ENCODE measurements at places on chromosomes 1 and 21.

GRCh38 chr1:30808067-30808662 lies 50.6 kb upstream of the LAPTM5 start:
- DNase-seq: no peak

GRCh38 chr1:16294219-16295212 lies 57.5 kb upstream of the CPLANE2 start:
- DNase-seq: no peak

DNA sequence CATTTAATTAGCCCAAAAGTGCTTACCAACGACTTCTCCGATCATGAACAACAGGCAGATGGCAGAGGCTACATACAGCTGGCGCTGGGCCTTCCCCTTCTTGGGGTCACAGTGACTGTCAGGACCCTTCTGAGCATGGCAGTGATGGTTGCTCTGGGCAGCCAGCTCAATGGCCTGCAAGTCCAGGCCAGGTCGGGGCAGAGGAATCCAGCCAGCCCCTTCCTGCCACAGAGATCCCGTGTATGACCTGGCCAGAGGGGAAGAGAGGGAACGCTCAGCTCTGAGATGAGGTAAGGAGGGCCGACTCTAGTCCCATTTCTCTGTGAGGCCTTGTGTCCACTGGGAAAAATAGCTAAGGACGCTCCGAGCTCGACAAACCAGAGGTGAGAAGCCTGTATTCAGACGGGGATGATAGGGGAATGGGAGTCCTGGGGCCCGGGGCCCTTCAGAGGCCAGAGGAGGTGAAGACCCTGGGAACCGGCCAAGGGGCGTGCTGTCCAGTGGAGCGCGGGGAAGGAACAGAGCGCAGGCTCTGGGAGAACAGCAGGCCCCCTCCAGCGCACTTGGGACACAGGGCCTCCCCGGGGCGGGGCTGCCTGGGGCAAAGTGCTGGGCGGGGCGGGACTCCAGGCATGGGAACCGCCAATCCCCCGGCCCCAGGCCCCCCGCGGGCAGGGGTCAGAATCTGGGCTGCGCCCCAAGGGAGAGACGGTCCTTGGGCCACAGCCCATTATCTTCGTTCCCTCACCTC lies 772 bp downstream of the SLC30A2 start:
- DNase-seq: no peak

DNA sequence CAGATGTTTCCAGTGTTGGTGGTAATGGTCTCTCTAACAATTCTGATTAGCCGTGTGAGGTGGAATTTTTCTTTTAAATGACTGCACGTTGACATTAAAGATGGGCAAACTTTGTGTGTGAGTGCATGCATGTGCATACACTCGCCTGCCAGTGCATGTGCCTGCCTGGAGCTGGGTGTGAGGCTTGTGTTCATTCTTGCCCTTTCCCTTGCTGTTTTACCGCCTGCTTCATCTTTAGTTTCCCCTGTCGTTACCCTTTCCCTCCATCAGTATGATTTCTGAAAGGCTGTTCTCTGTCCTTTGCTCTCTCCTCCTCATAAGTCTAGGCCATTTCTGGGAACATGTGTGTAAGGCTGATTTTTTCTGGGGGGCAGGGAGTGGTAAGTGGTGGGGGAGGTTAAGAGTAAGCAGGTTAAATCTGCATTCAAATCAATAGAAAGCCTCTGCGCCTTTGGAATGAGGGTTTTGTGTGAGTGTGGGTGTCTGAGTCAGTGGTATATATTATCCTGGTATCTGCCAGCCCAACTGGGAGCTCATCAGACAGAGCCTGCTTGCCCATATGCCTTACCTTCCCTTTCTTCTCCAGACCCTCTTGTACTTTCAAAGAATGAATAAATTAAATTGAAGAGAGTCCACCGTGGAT lies 112.5 kb downstream of the PBX1 start:
- no peak for DNase-seq

DNA sequence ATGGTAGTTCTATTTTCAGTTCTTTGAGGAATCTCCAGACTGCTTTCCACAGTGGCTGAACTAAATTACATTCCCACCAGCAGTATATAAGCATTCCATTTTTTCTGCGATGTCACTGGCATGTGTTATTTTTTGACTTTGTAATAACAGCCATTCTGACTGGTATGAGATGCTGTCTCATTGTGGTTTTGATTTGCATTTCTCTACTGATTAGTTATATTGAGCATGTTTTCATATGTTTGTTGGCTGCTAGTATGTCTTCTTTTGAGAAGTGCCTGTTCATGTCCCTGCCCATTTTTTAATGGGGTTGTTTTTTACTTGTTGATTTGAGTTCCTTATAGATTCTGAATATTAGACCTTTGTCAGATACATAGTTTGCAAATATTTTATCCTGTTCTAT lies 87.9 kb downstream of the RPS6KC1 start:
- DNase-seq: no peak

DNA sequence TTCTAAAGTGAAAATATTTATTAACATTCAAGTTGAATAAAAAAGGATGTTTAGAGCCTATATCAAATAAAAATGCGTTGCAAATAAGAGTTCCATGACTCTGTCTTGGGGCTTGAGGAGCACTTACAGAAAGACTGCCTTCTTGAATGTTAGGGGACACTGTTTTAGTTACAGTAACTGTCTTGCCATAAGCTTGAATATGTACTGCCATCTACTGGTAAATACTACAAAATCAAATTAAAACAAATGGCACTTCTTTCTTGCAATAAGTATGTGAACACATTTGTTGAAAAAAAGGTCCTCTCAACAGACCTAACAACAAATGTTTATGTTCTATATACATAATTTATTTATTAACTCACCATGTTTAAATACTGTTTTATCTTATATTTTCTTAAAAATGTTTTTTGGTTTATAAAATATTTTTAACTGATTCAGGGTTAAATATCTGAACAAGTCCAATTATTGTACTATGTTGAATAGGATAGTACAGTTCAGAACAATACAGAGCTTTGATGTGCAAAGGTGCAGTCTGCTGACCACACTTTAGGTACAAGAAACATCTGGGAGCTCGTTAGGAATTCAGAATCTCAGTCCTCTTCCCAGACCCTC lies 199.5 kb downstream of the LRRIQ3 start:
- no peak for DNase-seq

DNA sequence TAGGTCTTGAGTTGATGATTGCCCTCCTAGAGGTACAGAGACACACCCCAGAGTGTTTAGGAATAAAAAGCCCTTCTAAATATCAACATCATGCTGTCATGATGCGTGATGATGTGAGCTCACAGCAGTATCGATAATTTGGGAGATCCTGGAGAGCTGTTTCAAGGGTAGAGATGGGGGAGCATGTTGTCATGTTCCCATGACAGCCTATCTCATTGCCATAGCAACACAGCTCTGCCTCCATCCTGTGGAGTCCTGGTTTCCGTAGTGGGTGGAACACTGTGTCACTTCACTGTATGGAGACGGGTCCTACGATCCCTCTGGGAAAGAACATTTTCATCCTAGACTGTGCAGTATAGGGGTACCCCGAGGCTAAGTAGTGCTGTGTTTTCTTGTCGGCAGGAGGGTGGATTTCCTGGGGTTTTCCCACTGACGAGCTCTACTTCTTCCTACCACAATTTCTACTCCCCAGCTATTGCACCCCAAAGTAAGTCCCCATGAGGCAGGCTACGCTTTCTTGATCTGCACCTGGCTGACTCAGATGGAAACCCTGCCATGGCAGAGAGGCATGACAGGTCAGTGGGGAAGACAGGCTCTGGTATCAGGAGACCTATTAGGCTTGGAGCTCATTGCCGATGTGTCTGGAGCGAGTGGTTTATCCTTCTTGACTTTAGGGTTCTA lies 7.2 kb downstream of the KISS1 start:
- no peak for DNase-seq

GRCh38 chr1:103373991-103374390 lies 151.5 kb upstream of the RNPC3 start:
- DNase-seq: no peak

GRCh38 chr1:82377201-82377884 lies 576.6 kb downstream of the ADGRL2 start:
- no peak for DNase-seq

- no peak for DNase-seq
These were observed 883 bp downstream of the CHODL start for GRCh38 chr21:18245464-18245967.

- DNase-seq: no peak
These were observed 127.5 kb downstream of the KCNN3 start for GRCh38 chr1:154742606-154743005.

DNA sequence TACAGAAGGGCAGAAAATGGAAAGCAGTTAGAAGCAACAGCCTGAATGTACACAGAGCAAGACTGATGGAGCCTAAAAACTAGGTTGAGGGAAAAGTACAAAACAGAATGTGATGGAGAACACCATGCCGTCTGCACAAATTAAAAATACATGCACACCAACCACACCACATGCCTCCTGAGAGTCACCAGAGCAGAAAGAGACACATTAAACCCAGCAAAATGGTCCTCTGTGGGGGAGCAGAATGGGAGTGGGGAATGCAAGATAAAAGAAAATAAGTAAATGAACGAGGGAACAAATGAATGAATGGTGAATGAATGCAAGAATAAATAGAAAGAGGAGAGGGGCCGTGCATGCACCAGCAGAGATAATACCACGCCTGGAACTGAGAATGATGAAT lies 24.1 kb downstream of the PADI2 start:
- DNase-seq: no peak

DNA sequence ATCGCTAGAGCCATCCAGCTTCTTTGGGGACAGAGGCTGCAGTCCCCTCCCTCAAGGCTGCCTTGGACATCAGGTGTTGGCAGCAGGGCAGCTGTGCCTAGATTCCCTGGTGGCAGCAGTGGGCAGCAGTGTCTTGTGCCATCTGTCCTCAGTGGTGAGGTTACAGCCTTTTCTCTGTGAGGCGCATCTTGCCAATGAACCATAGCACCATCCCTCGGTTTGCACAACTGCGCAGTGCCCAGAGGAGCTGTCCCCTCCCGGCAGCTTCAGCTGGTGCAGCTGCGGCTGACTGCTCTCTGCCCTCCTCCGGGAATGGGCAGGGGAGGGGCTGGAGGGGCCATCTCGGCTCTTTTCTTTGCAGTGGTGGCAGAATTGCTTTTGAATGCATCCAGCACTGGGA lies 59.0 kb upstream of the C8B start:
- DNase-seq: no peak

DNA sequence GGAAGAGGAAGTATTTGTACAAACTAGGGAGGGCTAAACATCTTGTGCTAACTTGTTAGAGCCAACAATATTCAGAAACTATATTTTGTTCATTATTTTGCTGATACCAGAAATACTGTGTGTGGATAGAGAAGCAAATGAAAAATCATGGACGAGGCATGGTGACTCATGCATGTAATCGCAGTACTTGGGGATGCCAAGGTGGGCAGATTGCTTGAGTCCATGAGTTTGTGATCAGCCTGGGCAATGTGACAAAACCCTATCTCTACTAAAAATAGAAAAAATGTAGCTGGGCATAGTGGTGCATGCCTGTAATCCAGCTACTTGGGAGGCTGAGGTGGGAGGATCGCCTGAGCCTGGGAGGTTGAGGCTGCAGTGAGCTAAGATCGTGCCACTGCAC lies 13.4 kb downstream of the LRRC41 start:
- no peak for DNase-seq

DNA sequence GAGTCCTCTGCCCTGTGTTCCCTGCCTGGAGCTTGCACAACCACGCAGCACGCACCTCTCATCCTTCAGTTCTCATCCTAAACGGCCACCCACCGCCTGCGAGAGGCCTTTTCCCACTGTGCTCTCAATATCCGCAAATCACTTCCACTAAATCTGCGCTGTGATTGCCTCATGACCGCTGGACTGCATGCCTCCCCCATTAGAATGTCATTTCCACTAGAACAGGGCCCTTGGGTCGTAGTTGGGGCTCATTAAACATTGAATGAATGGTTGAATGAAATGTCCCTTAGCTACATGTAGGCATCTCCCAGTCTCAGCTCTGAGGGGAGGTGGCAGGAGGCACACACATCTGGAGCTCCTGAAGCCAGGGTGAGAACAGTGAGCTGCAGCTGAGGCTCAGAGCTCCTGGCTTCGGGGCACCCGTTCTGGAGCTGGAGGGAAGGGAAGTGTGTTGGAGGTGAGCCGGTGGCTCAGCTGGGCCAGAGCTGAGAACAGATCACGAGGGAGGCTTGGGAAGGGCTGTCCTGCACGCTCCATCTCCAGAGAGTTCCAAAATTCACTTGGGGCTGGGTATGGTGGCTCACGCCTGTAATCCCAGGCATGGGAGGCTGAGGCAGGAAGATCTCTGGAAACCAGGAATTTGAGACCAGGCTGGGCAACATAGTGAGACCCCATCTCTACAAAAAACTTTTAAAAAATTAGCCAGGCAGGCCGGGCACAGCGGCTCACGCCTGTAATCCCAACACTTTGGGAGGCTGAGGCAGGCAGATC lies 30.4 kb downstream of the TMEM201 start:
- DNase-seq: no peak

GRCh38 chr21:41859297-41859980 lies 19.7 kb downstream of the PRDM15 start:
- DNase-seq: no peak

GRCh38 chr1:160862203-160863060 lies at the start of gene CD244:
Gene CD244, minus strand, starts transcription at chr1:160862887. Its CDS starts 210 bp downstream, at chr1:160862677.
- no peak for DNase-seq

DNA sequence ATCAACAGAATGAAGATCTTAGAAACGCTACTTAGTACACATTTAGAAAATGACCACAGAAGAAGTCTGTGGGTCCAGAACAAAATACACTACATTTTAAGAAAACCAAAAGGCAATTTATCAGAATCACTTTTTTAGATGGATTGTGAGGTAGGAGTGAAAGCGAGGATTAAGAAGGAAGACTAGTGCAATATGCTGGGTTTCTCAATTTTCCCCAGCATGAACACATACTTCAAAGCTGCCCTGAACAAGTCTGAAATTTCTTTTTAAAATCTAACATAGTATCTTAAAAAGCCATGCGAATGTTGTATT lies 200.5 kb downstream of the SLC45A1 start:
- no peak for DNase-seq

DNA sequence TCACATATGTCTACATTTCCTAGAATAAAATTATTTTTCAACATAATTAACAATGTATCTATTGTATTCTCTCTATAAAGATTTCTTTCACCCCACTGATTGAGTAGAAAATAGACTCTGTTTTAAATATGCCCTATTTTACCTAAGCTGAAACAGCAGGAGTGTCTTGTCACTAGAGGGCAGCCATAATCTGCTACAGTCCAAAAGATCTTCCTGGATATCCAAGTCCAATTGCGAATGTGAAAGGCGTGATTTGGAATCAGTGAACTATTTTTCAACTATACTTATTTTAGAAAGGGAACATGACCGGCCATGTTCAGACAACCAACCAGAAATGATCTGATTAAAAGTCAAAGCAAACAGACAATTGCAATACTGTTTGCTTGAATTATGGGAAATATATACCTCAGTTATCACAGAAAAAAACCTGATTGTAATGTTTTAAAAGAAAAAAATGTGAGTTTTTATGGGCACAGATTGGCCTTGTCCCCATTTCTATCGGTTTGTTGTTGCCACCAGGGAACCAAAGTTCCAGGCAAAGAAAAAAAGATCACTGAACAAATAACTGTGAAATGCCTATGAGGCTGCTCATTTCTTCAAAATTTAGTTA lies 1211.0 kb upstream of the ADGRL4 start:
- DNase-seq: no peak

Measured in stimulated activated CD4-positive, alpha-beta T cell treated with anti-CD3 and anti-CD28 coated beads, Interleukin-15, amount 100 ng/mL, for 1 hour (primary cell).